Endodermal cell (in vitro differentiated cells): ENCODE measurements at places on chromosomes 1 and 21.
A peak's percentile ranks its signal among the peaks of the same experiment; 100 is the strongest.

GRCh38 chr1:227796359-227796915 is 19.0 kb upstream of the PRSS38 start:
- peak; percentile 22 for DNase-seq

GRCh38 chr21:19123053-19123452 is 719.5 kb upstream of the TMPRSS15 start:
- no peak for DNase-seq

DNA sequence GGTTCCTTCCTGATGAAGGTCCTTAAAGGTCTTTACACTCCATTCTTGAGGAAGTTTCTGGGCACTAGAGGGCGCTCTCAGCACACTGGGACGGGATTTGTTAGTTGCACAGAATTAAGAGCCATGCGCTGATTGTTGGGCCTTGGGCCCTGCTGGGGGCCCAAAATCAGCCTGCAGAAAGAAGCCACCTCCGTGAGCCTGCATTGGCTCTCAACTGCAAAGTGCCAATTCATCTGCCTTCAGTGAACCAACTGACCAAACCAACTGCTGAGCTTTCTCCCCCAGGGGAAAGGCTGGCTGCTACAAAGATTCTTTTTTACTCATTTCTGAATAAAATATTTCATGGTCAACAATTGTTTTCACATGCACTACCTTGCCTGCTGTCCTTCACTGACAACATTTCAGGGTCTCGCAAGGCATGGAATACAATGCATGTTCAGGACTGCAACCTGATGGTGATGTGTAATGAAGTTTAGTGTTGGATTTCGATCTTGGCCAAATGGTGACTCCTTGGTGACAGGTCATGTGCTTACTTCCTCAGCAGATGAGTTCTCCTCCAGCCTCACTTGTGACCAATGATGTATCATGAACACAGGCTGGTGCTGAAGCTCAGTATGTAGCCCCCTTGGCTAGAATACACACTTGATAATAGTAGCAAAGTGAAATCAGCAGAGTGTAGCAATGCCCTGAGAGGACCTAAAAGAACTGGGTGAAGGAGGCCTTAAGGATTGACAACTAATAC is 45.7 kb upstream of the PRDX6 start:
- DNase-seq, result peak; percentile 98

DNA sequence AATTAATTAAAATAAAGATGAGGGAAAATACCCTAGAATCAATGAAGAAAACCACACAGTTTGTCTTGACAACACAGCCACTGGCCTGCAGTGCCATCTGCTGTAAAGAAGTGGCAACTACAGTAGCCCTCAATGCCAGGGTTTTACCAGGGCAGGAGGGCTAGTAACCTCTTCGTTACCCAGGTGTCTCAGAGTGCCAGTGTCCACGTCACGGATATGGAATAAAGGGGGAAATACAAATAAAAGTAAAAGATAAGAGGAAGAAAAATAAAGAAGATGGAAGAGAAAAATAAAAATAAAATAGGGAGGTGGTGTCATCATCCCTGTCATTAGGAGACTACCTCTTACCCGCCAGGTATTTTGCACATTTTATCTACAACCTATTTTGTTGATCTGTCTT is 14.2 kb upstream of the SLC44A3 start:
- peak; percentile 85 for DNase-seq

- DNase-seq, result no peak
Measured at GRCh38 chr1:1191734-1192133, 14.7 kb downstream of the TNFRSF18 start.

- DNase-seq, result no peak
Measured at GRCh38 chr1:5934058-5934884, 58.0 kb downstream of the NPHP4 start.

DNA sequence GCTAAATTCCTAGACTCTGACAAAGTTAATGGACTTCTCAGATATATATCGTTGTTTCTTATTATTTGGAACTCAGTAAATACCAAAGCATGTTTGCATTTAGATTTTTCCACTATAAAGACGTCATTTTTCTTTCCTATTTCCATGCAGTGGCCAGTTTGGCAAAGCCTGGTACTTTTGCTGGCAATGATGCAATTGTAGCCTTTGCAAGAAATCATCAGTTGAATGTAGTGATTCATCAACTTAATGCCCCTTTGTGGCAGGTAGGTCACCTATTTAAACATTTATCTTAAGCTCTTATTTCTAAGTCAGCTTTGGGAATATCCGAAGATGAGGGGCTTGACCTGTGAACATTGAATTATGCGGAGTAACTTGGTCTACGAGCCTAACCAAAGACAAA is 12.0 kb downstream of the OTUD3 start:
- no peak for DNase-seq

GRCh38 chr1:108121358-108122143 is 78.6 kb downstream of the SLC25A24 start:
- DNase-seq, result peak; percentile 91

DNA sequence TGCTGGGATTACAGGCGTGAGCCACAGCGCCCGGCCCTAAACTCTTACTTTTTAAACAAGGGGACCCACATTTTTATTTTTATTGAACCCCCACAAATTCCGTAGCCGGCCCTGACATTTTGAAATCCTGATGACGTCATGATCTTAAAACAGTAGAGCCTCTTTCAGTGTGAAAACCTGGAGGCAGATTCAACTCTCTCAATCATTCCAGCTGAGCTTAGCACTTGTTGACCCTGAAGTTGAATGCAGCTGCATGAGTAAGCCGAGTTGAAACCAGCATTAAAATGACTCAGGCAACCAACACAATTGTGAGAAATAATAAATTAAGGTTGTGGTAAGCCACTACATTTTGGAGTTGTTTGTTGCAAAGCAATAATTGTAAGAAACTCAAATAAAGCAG is 93.9 kb upstream of the ADGRL4 start:
- no peak for DNase-seq

- DNase-seq, result no peak
Measured at GRCh38 chr1:77831976-77832711, 52.7 kb downstream of the MIGA1 start.

GRCh38 chr1:228131766-228132165 is 8.3 kb upstream of the GUK1 start:
- no peak for DNase-seq

DNA sequence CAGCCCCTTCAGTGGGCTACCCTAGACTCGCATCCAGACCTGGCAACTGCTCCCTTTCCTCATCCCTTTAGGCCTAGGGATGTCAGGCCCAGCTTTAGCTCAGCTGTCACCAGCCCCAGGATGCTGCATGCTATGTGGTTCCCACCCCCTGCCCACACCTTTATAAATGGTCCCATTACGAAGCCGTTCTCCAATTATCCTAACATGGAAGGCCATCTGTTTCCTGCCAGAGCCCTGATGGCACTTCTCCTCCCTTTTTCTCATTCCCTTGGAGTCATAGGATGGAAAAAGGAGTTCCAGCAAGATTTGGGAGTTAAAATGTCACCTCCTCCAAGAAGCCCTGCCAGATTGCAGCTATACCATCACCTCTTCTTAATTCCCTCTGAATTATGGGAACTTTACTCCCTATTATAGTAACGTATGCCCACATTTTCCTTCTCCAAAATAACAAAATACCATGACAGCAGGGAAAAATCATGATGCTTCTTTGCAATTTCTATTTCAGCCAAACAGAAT is 205.0 kb upstream of the GRIK3 start:
- DNase-seq, result no peak

DNA sequence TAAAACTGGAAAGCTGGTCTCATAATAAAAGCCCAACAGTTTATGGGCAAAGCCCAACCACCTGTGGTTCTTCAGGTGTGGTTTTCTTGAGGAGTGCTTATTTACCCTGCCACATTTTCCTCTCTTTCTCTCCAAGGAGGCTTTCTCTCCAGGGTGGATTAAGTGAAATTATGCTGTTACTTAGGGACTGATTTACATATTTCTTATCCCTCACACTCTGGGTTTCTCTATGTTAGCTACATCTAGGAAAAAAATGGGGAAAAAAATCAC is 4.8 kb downstream of the TBX19 start:
- DNase-seq, result no peak

DNA sequence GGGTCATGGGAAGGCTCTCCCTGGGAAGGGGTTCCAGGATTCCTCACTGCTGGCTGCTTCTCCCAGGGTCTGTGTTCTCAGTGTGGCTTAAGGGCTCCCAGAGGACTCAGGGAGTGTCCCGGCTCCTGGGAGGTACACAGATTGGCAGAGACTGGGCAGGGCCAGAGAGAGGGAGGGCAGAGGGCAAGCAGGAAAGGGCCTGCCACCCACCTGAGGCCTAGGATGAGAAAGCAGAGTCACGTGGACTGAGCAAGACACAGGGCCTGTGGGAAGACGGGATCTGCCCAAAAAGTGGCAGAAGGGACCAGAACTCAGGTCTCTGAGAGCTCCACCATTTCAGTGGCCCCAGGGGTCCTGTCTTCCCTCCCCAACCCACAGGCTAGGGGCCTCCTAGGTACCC is 871 bp downstream of the SLFNL1 start:
- DNase-seq, result no peak

DNA sequence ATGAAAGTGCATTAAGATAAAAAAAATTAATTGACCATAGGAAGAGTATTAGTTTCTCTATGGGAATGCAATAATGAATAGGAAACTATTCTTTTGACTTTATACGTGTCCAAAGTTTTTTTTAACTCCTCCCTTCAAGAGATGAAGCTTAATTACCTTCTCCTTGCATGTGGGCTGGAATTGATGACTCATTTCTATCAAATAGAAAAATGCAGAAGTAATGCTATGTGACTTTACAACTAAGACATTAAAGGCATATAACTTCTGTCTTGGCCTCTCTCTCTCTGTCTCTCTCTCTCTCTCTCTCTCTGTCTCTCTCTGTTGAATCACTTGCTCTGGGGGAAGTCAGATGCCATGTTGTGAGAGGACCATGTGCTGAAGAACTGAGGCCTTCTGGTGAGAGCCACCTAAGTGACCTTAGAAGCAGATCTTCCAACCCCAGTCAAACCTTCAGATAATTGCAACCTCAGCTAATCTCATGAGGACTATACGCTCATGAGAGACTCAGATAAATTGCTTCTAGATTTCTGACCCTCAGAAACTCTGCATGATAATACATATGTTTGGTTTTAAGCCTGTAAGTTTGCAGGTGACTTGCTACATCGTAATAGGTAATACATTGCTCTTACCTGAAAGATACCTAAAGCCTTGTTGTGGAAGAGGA is 414.2 kb downstream of the KCNT2 start:
- DNase-seq, result no peak

DNA sequence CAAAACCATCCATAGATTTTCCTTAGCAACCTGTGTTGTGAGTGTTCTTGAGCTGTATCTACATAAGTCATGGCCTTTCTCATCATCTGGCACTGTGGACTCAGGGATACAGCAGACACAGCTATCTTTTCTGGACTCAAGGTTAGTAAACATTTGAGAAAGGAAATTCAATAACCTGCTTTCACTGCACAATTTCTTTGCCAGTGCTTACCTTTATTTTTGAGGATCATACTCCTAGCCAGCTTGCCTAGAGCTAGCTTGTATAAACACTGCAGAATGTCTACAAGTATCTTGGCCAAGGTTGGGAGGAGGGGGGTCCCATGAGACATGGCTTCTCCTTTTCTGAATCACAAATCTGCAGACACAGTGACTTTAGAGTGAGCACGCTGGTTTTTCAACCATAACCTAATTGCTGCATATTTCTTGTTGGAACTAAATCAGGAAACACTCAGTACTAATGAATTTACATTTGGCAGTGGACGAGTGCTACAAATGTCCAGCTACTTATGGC is 27.2 kb downstream of the ADAMTS5 start:
- no peak for DNase-seq

DNA sequence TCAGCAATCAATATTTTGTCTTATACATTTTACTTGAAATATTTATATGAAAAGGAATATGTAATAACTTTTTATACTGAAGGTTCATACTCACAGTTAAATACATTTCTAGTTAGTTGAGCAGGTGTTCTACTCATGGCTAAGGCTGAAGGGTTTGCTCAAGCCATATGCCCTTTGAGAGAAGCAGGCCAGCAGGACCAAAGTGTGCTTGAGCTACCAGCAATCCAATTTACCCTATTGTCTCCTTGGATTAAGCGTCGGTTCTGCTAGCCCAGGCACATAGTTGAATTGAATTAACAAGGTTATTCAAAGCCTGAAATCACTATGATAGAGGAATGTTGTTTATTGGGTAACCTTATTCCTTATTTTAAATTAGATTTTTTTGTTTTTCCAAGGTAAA is 151.5 kb upstream of the BACE2 start:
- no peak for DNase-seq

DNA sequence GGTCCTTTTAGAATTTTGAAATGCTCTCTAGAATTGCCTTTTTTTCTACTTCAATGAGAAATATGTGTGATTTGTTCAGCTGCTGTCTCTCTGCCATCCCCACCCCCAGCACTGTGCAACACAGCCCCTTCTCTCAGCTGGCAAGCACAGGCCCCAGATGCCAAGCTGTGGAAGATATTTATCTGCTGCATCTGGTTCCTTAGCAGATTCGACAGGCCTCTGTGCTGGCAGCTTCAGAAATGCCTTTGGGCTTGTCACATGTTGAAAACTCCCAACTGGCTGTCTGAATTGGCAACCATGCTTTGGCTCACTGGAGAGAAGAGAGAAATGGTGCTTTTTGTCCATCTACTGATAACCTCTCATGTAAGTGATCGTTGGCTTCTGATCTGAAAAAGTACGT is 206.7 kb upstream of the C1orf87 start:
- no peak for DNase-seq

DNA sequence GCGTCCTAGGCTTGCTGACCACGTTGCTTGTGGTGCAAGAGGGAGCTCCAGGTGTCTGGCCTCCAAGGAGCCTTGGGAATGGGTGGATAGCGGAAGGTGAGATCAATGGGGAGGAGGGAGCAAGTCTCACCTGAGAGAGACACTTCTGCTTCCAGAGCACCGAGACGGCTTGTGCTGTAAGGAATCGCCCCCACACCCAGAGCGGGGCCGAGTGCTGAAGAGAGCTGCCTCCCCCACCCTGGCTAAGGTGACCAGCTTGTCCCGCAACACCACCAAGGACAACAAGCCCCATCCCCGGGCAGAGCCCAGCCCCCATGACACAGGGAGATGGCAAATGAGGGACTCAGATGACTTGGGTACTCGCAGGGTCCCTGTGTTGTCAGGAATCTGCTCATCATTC is 485.6 kb downstream of the NPHP4 start:
- DNase-seq, result no peak

GRCh38 chr1:76961181-76961819 is 94.0 kb downstream of the ST6GALNAC5 start:
- no peak for DNase-seq

DNA sequence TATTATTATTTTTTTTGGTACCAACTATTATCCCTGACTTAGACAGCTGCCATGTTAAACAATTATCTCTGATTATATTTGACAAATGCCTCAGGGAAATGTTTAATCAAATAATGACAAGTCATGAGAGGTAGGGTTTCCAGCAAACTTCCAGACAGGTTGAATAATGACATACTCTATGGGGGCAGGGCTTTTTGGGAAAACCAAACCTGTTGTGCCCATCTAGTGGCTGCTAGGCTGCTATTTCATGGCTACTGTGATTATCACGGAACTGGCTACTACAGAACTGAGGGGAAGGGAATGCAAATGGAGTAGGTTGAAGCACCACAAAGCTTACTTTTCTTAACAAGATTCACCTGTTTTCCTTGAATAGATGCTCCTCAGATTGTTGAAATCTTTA is 77.6 kb downstream of the DUSP10 start:
- no peak for DNase-seq
